SK-N-SH treated with all-trans-retinoic acid at 6 μM for 48 hours (cell line): ENCODE measurements at places on chromosomes 4 and X.

DNA sequence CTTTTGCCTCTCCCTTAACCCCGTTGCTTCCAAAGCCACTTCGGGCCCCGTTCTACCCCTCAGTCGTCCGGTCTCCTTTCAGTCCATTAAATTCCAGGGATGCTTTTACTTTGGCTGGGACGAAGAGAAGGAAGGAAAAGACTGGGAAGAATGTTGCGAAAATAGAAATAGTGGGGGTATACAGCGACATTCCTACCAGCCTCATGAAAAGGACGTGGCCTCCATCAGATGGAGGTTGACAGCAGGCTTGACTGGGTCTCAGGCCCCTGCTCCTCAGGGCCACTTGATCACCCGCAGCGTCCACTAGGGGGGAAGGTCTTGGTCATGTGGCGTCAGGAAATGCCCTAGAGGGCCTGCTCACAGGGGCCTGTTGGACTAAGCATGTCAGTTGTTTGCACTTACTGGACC, 657 bp upstream of the ANKRD50 start:
- ATAC-seq: peak; percentile 63

GRCh38 chr4:158211222-158211621, 936 bp downstream of the TMEM144 start:
- no peak for ATAC-seq

GRCh38 chrX:10044021-10044420, 76.9 kb downstream of the CLDN34 start:
- no peak for ATAC-seq

- ATAC-seq: no peak
Measured at GRCh38 chrX:44144177-44144945, 171.2 kb upstream of the NDP start.

DNA sequence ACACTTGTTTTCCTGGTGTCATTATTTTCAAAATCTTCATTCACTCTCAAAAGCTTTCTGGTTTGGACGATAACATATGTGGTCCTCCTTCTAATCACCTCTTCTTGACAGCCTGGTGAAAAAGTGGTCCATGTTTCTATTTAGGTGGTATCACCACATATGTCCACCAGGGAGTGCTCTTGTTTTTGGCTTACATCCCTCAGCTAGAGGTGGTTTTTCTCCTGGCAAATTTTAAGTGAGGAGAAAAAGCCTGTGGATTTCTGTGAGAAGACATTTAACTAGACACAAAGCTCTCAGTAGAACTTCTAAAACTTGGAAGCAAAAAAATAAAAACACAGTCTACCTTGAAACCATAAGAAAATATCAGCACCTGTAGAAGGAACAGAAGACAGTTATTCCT, 58.0 kb upstream of the FRMPD4 start:
- ATAC-seq: peak; percentile 53; the same call in 1 of the 3 replicates

GRCh38 chr4:122865425-122865824, 38.8 kb downstream of the FGF2 start:
- ATAC-seq: no peak

DNA sequence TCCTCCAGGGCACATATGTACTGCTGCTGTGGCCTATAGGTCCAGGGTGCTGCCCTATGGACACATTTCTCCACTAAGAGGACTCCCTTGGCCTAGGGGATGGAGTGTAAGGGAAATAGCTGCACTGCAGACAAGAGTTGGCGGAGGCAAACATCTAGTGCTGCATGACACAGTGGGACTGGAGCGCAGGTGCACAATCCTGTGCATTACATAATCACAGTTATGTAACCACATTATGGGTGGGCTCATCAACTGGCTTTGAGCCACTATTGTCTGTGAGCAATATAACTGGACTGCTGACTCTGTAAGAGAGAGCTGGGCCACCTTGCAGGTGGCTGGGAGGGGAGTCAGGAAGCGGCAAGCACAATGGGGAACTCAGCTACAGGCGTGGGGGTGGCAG, 3.2 kb upstream of the TIGD2 start:
- ATAC-seq: no peak

DNA sequence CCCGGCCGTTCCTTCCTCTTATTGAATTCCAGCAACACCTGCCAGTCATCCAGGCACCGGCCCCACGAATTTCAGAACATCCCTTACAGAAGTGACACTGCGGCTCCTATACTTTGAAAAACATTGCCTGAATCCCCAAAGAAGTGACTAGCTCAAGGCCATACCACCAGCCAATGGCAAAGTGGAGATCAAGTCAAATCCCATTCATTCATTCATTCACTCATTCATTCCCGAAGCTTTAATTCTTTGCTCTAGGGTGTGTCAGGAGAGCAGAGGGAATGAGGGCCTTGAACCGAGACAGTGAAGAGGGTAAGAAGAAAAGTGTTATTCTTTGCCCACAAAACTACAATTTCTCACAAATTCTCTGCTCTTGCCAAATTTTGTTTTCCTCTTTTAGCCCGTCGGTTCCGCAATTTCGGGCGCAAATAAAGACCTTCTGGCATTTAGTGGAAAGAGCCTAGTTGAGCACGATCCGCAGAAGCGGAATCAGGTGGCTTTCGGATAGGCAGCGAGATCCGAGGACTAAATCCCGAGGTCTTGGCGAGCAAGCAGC, 824 bp upstream of the HMGB3 start:
- ATAC-seq: no peak

DNA sequence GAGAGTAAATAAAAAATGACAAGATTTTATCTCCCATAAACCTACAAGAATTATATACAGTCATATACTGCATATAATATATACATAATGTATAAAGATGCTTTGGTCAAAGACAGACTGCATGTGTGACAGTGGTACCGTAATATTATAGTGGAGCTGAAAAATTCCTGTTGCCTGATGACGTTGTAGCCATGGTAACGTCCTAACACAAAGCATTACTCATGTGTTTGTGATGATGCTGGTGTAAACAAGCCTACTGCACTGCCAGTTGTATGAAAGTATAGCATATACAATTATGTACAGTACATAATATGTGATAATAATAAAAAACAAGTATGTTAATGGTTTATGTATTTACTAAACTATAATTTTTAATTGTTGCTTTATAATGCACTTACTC, 245.2 kb upstream of the CENPE start:
- peak; percentile 70 for ATAC-seq

GRCh38 chr4:114286262-114286810, 306.9 kb upstream of the ARSJ start:
- ATAC-seq: no peak

- peak; percentile 62 for ATAC-seq
Measured at GRCh38 chr4:176927664-176928063, 134.9 kb upstream of the VEGFC start.

DNA sequence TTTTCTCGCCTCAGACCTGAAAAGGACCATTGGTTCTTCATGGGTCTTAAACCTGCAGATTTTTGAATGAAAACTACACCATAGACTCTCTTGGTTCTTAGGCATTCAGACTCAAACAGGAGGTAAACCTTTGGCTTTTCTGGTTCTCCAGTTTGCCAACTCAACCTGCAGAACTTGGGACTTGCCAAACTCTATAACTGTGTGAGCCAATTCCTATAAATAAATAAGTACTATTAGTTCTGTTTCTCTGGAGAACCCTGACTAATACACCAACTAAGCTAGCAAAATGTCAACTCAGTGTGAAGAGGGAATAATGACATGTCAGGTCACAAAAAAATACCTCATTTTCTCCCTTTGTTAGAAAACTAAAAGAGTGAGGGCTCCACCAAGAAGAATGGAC, 374.6 kb downstream of the RAB28 start:
- no peak for ATAC-seq

- no peak for ATAC-seq
Measured at GRCh38 chr4:38946919-38947318, 79.3 kb downstream of the FAM114A1 start.

DNA sequence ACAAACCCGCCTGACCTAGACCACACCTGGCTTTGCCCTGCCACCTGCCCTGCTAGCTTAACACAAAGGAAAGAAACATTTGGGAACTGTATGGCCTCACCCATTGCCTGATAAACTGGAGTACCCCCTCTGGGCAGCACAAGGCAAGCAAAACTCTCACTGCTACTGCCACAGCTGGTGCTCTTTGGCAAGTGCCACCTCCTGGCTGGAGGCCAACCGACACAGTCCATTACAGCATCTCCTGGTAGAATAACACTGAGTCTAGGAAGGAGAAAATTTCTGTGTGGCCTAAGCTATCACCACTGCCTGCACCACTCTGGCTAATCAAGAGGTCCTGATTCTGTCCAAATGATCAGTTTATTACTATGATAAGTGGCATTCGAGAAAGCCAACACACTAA, 18.9 kb upstream of the SPANXN3 start:
- ATAC-seq: no peak

DNA sequence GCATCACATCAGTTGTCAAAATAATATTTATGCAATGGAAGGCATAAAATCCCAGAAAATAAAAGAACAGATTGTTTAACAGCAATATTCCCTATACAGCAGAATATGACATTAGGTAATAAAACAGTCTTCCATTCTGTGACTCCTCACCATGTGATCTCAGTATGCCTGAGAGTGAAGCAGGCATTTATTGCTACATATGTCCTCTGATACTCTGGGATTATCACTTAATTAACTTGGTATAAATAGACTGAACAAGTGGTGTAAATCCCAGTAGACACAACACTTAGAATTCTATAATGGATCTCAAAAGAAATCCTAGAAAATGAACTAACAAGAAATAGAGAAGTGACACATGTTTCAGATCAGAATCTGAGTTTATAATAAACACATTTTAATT, 841.3 kb downstream of the PDHA2 start:
- no peak for ATAC-seq

DNA sequence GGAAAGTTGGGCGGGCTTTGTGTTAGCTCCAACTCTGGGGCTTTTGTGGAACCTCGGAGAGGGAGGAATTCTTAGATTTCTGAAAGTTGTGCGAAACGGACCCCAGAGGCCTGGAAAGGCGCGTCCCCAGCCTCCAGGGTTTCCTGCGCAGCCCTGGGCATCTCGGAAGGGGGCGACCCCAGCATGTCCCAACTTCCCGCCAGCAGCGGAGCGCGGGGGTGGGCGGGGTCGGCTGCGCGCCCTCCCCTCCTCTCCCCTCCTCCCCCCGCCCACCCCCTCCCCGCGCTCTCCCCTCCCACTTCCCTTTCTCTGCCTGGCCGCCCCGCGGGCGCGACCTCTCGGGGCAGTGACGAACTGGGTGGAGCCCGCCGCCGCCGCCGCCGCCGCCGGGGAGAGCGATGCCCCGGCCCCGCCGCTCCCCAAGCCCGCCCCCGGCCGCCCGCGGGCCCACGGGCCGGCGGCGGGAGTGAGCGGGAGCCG, 16.8 kb downstream of the PTTG2 start:
- peak; percentile 80 for ATAC-seq

DNA sequence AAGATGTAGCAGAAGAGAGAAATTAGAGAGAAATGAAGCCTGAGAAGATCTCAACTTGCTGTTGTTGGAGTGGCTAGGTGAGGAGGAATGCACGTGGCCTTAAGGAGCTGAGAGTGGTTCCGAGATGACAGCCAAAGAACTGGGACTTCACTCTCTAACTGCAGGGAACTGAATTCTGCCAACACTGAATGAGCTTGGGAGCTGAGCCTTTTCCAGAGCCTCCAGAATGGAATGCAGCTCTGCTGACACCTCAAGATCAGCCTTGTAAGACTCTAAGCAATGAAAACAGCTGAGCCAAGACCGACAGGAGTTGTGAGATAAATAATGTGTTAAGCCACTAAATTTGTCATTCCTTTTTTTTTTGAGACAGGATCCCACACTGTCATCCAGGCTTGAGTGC, 73.0 kb downstream of the TLL1 start:
- no peak for ATAC-seq

DNA sequence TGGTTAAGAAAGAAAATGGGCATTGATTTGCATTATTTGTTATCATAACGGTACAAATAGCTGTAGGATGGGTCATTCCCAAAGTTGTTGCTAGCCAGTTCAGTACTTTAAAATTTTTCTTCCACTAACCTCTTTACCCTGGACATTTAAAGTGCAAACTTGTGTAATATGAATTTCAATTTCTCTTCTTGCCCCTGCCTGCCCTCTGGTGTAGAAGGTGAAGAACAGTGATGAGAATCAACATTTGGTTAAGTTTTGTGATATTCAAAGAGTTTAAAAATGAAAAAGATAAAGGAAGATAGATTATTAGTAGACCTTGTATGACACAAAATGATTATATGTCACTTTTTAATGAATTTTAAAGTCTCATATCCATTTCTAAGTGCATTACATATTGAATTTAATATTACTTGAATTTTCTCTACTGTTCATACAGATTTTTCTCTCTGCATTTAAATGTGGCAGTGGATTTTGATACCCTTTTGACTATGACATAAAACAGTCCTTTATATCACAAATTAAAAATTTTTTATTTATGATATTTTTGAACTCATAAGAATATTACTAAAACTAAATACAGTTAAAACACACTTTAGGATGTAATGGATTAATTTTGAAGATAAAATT, 337.7 kb downstream of the BMPR1B start:
- ATAC-seq: peak; percentile 84

DNA sequence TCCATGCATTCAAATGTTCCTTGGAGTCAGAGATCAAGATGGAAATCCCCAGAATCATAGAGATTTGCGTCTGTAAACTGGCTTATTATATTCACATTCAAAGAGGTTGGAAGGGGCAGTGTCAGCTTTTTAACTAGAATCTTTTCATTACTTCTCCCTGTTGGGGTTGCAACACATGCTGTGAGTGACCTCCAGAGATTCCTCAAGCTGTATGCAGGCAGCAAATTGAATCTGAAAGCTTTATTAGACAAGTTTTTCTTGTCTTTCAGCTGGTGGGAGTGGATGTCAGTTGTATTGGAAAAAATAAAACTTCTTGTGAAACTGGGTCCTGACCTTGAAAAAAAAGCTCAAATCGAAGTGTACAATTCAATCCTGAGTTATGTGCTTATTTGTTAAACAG, 736.5 kb upstream of the FTHL17 start:
- no peak for ATAC-seq

DNA sequence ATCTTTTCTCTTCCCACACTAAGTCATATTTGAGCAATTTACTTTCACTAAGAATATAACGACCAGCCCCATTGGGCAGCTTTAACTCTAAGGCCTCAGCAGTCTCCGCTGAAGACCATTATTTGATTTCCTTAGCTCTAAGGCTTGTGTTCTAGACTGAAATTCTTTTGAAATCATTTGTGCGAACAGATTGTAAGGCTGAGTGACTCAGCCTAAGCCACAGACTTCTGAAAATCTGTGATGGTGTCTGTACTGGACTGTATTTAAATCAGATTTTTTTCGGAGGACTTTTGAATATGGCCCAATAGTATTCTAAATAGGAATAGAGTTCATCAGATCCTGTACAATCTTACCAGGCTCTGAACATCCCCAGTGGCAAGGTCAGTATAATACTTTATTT, 150.3 kb upstream of the TECRL start:
- no peak for ATAC-seq

DNA sequence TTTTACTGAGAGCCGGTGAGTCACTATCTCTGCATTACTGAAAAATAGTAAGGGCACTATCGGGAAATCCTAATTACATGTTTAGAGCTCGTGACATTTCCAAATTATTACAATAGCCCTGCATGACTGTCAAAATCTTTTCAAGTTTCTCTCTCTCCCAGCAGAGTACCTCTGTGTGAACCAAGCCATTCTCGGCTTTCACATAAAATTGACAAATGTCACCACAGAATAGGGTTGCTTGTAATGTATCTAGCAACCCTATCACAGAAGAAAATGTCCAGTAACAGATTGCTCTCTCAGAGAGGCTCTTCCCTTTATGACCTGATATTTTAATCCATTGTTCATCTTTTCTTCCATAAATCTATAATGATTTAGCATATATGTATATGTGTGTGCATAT, 144.8 kb upstream of the GNPDA2 start:
- no peak for ATAC-seq

- no peak; the same call in 2 of the 3 replicates for ATAC-seq
Measured at GRCh38 chrX:118356154-118356701, 10.3 kb downstream of the WDR44 start.
